GM12892 (cell line): ENCODE measurements at places on chromosomes 1 and 21.

GRCh38 chr1:157961805-157962762 is 31.4 kb upstream of the KIRREL1 start:
- no peak for DNase-seq

DNA sequence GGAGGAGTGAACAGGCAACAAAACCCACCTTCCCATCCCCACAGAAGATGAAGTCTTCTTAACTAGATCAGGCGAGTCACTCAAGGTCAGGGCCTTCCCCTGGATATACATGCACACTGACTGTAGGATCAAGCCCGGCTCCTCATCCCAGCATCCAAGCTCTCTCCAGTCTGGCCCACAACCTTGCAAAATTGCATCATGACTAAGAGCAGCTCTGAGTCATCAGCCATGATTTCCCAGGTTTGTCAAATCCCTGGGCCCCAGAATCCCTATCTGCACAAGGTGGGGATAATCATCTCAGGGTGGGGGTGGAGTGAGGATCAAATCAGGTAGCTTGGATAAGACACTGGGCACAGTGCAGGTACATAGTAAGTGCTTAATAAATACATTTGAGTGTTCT is 199.3 kb upstream of the GRIK3 start:
- no peak for DNase-seq

DNA sequence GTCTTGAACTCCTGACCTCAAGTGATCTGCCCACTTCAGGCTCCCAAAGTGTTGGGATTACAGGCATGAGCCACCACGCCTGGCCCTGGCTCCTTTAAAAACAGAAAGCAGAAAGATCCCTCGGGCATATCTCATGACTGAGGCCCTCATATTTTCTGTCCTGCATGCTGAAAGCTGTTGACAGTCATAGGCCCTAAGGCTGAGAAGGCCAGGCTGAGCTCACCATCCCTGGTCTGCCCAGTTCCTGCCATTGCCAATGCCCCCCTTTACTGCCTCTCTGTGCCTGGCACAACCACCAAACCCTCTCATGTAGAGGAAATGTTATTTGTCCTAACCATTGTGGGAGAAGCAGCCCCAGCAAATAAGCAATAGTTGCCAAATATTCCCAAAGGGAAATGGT is 12.7 kb downstream of the CD34 start:
- DNase-seq, result no peak

DNA sequence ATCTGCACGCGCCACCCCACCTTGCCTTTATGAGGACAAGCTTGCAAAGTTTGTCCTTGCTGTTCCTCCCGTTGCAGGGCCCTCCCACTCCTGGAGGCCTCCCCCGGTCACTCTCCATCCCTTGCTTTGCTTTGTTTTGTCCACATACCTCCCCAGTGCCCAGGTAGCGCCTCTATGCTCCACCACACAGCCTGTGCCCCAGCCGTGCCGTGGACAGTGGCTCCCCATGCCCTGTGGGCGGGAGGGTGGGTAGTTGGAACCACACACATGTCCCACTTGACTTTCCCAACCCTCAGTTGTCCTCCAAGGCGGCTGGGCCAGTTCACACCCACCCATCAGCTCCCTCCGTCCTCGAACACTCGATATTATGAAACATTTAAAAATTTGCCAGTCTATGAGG is 24.6 kb downstream of the SLX9 start:
- DNase-seq, result no peak
